ENCODE measurements at places on chromosomes 4 and X.

DNA sequence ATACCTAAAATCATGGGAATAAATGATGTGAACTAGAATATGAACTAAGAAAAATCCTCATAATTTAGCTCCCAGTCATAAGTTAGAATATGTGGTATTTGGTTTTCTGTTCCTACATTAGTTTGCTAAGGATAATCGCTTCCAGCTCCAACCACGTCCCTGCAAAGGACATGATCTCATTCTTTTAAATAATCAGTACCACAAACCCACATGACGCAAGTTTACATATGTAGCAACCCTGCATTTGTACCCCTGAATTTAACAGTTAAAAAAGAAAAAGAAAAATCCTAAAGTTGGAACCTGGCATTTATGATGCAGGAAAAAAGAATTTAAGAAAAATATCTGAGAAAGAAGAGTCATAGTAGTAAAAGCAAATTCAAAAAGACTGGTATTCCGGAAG is 13.3 kb downstream of the UBA6 start:
- no peak for DNase-seq

GRCh38 chrX:49292400-49293362 is 10.8 kb upstream of the GAGE10 start:
- no peak for DNase-seq

GRCh38 chr4:56786955-56787354 is 34.5 kb downstream of the SPINK2 start:
- no peak for DNase-seq

DNA sequence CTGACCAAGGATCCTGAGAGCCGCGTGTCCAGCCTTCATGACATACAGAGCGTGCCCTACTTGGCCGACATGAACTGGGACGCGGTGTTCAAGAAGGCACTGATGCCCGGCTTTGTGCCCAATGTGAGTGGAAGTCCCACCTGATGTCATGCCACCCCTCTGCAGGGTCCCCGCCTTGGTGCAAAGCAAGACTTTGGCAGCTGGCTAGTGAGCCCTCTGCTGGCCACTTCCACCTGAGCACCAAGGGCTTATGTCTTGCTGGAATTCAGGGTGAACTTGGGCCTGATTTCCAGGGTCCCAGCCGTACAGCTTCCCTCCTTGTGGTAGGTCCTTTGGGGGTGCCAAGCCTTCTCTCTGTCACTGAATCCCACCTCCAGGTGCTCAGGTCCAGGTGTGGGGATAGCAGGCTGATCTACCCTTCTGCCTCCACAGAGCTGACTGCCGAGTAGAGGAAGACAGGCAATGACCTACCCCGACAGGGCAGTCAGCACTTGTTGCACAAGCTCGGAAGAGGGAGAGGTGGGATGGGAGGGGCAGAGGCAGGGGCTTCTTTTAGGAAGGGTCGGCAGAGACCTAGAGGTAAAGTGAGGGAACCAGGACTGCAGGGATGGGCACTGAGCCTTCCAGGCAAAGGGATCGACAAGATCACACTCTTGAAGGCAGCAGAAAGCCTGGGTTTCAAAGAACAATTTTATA is 248.1 kb downstream of the EVC2 start:
- DNase-seq, result no peak

DNA sequence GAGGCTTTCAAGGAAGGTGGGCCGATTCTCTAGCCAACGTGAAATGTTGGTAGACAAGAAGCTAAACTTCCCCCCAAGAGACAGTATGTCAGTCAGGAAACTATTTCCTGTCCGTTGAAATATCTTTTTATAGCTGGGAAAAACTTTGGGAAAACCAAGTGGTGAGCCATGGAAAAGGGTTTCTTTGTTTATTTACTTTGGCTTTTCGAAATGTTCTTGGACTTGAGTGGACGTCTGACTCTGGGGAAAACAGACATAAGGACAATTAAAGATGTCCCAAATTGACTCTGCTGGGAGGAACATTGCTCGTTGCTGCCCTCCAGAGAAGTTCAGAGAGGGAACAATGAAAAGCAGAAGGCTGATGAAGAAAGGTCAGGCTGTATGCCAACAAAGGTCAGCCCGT is 295.4 kb downstream of the RAPGEF2 start:
- no peak for DNase-seq

- DNase-seq, result no peak
Measured at GRCh38 chr4:66577922-66578321, 907.6 kb upstream of the EPHA5 start.

DNA sequence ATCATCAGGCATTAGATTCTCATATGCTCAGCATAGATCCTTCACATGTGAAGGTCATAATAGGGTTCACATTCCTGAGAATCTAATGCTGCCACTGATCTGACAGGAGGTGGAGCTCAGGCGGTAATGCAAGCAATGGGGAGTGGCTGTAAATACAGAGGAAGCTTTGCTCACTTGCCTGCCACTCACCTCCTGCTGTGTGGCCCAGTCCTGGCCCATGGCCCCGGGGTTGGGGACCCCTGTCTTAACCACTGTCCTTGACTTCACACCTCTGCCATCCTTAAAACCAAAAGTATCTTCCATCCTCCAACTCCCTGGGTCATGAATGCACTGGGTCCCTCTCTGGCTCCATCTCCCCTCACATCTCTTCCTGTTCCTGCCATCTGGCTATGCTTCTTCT is 129.1 kb downstream of the HMX1 start:
- no peak for DNase-seq

- no peak for DNase-seq
Measured at GRCh38 chr4:86092684-86093083, 267.2 kb downstream of the MAPK10 start.

- peak; percentile 40 for DNase-seq
Measured at GRCh38 chrX:154526901-154527675, 11.1 kb upstream of the FAM3A start.

- DNase-seq, result no peak
Measured at GRCh38 chr4:13427599-13428325, 56.4 kb downstream of the RAB28 start.

GRCh38 chr4:163148466-163149336 is 18.0 kb downstream of the NAF1 start:
- no peak for DNase-seq

- DNase-seq, result no peak
Measured at GRCh38 chr4:108763226-108763593, 357 bp upstream of the ETNPPL start.

DNA sequence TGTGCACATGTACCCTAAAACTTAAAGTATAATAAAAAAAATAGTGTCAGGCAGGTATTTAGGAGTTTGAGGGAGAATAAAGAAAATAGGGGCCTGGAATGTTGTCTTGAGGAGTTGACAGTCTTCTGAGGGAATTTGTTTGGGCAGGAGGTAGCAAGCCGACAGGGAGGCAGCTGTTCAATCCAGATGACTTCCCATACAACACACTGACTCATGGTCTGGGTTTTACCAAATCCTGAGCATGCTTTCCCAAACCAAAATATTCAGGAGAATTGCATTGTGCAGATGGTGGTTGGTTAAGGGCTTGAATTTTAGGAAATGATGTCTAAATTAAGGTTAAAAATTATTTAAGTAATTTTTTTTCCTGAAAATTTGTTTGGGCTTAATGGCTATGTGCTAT is 430.0 kb downstream of the INPP4B start:
- no peak for DNase-seq

DNA sequence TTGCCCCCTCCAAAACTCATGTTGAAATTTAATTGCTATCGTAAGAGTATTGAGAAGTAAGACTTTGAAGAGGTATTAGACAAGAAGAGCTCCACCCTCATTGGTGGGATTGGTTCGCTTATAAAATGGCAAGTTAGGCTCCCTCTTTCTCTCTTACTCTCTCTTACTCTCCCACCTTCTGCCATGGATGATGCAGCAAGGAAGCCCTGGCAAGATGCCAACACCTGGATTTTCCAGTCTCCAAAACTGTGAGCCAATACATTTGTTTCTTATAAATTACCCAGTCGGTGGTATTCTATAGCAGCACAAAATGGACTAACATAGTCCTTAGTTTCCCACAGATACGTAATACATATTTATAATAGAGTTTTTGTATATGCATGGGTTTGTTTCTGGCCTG is 119.4 kb downstream of the DDIT4L start:
- no peak for DNase-seq

DNA sequence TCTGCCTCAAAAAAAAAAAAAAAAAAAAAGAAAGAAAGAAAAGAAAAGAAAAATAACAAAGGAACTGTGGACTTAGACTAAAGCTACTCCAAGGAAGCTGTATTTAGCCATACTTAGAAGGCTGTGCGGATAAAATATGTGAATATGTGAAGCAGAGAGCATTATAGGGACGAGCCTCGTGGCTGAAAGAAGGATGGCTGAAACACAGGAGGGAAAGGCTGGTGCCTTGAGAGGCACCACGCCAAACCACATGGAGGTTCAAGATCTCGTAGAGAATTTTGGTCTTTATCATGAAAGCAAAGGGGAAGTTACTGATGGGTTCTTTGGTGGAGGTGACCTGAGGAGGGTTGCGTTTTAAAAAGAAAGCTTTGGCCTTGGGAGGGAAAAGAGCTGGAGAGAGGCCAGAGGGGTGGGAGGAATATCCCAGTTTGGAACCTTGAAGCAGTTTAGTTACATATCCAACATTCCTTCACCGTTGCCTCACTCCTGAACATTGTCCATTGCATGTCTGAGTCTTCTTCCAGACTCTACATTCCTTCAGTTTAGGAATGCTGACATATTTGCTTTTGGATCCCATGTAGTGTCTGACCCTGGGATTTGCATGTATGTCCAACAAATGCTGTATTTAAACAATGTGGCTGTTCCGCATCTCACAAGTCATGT is 82.5 kb downstream of the CPE start:
- no peak for DNase-seq

DNA sequence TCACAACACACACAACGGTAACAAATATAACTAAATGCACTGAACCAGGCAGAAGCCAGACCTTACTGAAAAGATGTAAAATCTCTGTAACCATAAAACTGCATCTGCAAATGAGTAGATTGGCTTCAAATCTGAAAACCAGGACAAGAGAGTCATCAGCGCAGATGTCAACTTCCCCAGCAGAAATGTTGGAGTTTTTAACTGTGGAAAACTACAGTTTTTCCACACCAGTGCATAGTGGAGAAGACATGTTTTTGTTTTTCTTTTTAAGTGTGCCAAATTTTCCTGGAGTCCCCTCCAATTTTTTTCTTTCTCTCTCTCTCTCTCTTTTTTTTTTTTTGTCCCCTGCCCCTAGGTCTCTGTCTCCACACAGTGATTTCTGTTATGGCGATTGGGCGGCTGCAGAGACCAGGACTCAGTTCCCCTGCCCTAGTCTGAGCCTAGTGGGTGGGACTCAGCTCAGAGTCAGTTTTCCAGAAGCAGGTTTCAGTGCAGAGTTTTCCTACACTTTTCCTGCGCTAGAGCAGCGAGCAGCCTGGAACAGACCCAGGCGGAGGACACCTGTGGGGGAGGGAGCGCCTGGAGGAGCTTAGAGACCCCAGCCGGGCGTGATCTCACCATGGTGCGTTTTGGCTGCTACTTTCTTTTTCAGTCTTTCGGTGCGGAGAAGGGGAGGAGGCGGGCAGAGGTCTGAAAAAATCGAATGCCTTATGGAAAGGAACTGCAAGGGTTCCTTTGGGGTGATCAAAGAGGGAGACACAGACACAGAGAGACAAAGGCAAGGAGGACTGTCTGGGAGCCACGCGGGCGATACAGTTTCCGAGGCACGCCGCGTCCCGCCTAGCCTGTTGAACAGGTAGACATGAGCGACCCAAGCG is at the start of gene GUCY1A1:
GUCY1A1 (plus strand) TSS at position 505 of the 878 bp plus-strand sequence. CDS start 30,020 bp downstream, outside the sequence.
- DNase-seq, result no peak

DNA sequence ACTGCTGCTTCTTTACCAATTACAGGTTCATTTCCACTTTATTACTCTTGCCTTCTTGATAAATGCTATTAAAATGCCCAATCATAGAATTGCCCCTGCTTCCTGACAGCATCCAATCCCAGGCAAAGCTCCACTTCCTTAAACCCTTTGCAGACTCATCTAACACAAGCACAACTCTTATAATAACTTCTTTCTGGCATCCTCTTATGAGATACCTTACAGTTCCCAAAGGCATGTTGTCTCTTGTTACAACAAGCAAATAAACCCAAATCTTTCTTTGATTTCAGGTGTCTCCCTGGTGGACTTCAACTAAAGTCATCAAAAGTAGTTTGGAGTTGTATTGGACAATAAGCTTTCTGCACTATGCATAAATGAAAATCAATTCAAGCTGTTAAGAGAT is 22.5 kb upstream of the ADH7 start:
- no peak for DNase-seq

All from hypothalamus (tissue), 51 donors.